Activated CD4-positive, alpha-beta T cell treated with anti-CD3 and anti-CD28 coated beads, Interleukin-2, amount 10 ng/mL, durations not matched to agents 24 days and 14 days (primary cell): ENCODE measurements at places on chromosomes 5 and 9.

GRCh38 chr5:122064992-122065391 is 13.1 kb downstream of the LOX start:
- no peak overlapping the region for H3K4me3 ChIP-seq
- no peak for DNase-seq
- peaks cover 1% of the 10 kb centered on the region for H3K27me3 ChIP-seq
- H3K4me1 ChIP-seq = no peaks in the 10 kb centered on the region

DNA sequence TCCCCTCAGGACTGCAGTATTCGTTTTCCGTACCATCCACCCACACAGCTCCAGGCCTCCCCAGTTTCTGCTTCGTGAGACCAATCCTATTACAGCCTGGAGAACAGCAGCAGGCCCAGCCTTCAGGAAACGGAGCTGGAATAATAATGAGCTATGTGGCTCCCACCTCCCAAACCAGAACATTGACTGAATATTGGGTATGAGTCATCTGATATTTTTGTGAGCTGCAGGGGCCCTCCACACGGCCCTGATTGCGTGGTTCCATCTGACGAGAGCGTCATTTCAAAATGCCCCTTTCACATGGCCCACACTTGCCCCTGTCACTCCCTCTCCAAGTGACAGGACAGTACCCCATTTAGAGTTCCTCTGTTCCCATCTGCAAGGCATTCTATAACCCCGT is 192.0 kb downstream of the BRINP1 start:
- H3K4me1 ChIP-seq = no peaks in the 10 kb centered on the region
- DNase-seq = no peak
- no peak overlapping the region for H3K4me3 ChIP-seq
- no peaks in the 10 kb centered on the region for H3K36me3 ChIP-seq
- no peak overlapping the region for H3K27ac ChIP-seq

DNA sequence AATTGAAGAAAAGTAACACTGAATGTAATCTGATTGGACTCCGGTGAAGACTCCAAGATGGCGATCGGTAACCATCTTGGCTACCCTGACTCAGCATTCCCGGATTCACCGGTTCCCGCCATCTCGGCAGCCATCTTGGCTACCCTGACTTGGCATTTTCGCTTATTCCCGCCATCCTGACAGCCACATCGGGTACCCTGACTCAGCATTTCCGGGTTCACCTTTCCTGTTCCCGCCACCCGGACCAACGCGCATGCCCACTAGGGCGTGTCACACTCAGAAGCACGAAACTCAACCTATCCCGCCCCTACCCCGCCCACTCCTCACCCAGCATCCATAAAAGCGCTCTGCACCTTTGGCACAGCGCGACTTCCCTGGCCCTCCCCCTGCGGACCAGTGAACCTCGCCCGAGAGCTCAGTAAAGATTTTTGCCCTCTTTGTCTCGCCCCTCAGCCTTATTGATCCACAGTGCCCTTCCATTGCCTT is 17.2 kb downstream of the SPTLC1 start:
- no peaks in the 10 kb centered on the region for H3K27me3 ChIP-seq
- H3K4me3 ChIP-seq = peak overlapping the region; percentile 56
- H3K4me1 ChIP-seq = peaks cover 47% of the 10 kb centered on the region
- peaks cover 47% of the 10 kb centered on the region for H3K36me3 ChIP-seq
- peak; percentile 87 for DNase-seq

DNA sequence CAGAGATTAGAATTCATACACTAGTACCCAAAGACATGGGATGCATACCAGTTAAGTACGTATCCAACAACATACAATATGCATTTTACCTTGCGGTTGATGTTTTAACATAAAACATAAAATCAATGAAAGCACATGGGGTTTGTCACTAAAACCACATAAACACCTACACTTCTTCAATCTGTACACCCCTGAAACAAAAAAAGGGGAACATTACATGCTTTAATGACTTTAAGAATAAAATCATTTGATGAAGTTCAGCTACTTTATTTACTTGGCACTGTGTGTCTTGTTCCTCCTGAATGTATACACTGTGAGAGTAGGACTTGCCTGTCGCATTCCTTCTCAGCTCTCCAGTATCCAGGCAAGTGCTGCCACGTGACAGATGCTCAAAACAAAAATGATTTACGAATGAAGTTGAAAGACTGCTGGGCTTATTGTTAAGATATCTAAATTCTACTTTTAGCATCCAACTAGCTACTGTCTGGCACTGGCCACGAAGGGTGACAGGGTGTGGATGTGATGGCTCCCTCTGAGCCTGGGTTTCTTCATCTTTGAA is 21.0 kb downstream of the TNFSF15 start:
- no peaks in the 10 kb centered on the region for H3K4me1 ChIP-seq
- H3K4me3 ChIP-seq = no peak overlapping the region
- peaks cover 5% of the 10 kb centered on the region for H3K27me3 ChIP-seq
- no peak for DNase-seq

DNA sequence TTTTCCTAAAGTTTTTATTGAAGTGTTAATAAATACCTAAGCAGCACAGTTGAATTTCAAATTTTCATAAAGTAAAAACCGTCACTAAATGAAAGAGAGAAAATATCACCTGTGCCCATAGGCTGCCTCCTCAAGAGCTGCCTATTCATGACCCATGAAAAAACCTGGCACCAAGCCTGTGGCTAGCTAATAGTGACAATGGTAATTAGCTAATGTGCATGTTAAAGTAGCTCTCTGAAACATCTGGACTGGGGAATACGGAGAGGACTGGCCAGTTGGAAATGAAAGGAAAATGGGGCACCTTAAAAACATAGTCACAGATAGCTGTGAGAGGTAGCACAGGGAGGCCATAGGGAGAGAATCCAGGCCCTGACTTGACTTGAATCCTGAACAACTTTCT is 5.4 kb upstream of the GNE start:
- H3K4me1 ChIP-seq = peaks cover 1% of the 10 kb centered on the region
- H3K27me3 ChIP-seq = peaks cover 2% of the 10 kb centered on the region
- H3K36me3 ChIP-seq = no peaks in the 10 kb centered on the region

DNA sequence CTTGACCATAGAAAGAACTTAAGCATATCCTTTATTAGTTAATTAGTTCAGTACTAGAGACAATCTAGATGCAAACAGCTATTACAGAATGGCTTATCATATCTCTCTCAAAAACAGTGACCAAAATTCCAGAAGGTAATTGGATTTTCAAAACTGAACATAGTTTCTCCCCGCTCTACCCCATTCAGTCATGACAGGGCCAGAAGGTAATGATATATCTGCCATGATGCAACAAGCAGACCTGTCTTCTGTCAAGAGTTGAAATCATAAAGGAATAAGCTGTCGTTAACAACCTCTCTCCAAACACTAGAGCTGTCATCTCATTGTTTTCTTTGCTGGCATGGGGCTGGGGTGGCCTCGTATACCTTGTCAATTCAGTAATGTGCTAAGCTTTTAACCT is 200.5 kb upstream of the POU5F2 start:
- no peaks in the 10 kb centered on the region for H3K36me3 ChIP-seq
- H3K4me3 ChIP-seq = no peak overlapping the region
- no peaks in the 10 kb centered on the region for H3K27me3 ChIP-seq
- peaks cover 5% of the 10 kb centered on the region for H3K4me1 ChIP-seq
- H3K27ac ChIP-seq = no peak overlapping the region
